ENCODE measurements at places on chromosomes 6 and 20. TPM values are rescaled to one million over a fixed set of nuclear protein-coding genes. Genes with fewer than 3 reads are reported as not detected.

GRCh38 chr6:81962198-81962597 is 209.7 kb upstream of the TENT5A start:
- no peak for DNase-seq
- H3K36me3 ChIP-seq, result no peaks in the 10 kb centered on the region
- no peak overlapping the region for H3K27ac ChIP-seq
- no peaks in the 10 kb centered on the region for H3K27me3 ChIP-seq
- no peaks in the 10 kb centered on the region for H3K4me1 ChIP-seq

DNA sequence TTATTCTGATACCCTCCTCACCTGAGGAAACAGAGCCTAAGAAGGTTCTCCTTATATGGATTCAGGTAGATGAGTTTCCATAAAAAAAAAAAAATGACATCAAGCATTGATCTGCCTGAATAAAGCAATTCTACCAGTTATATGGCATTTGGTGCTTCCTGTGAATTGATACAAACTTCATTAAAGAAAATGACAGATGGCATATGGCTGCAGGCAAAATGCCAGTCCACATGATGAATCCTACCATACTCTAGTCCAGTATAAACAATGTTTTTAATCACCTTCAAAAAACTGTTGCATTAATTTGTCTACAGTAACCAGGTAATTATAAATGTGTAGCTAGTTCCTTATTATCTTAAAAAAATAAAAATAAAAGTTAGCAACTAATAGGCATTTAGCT is 559.2 kb upstream of the FLRT3 start:
- H3K36me3 ChIP-seq, result no peaks in the 10 kb centered on the region
- H3K4me1 ChIP-seq, result no peaks in the 10 kb centered on the region
- no peak for DNase-seq

Gene ADGRB3
- total RNA-seq, result 6.0 TPM

DNA sequence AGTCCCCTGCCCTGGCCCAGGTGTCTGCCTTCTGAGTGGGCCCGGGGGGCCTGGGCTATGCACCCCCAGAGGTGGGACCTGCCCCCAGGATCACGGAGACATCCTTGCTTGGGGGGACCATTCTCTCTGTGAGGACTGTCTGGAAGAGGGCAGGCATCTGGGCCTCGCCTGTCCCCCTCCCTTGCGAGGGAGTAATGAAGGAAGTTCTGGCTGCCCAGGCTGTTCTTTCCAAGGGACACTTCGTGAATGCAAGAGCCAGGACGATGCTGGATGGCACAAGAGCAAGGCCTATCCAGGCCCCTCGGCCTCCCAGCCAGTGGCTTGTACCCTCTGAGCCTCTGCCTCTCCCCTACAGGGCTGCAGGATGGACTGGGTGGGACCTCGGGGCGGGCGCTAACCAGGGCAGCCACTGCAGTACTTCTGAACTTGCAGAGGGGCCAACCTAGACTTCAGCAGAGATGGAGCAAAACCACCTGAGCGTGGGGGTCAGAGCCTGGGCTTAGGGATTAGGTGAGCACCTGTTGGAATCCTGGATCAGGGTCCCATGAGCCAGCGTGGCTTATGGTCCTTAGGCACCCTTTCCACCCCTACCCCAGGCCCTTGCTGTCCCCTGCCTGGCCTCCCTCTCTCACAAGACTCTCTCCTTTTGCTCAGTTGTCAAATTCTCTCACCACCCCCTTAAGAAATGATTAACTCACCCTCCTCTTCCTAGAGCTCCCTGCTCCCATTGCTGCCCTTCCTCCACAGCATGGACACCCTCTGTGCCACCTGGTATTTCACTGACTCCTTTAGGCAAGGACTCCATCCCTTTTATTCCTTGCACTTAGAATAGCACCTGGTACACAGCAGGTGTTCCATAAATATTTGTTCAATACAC is 53.2 kb downstream of the CTCFL start:
- no peaks in the 10 kb centered on the region for H3K36me3 ChIP-seq
- peaks cover 43% of the 10 kb centered on the region for H3K4me1 ChIP-seq
- no peak overlapping the region for H3K4me3 ChIP-seq
- no peak overlapping the region for H3K27ac ChIP-seq

Gene AVP
- not detected for total RNA-seq

Gene MDN1
- total RNA-seq, result 48.6 TPM

GRCh38 chr6:101597693-101598092 is 204.2 kb downstream of the GRIK2 start:
- peaks cover 11% of the 10 kb centered on the region for H3K4me1 ChIP-seq
- DNase-seq, result peak; percentile 66
- H3K4me3 ChIP-seq, result no peak overlapping the region
- H3K36me3 ChIP-seq, result no peaks in the 10 kb centered on the region

DNA sequence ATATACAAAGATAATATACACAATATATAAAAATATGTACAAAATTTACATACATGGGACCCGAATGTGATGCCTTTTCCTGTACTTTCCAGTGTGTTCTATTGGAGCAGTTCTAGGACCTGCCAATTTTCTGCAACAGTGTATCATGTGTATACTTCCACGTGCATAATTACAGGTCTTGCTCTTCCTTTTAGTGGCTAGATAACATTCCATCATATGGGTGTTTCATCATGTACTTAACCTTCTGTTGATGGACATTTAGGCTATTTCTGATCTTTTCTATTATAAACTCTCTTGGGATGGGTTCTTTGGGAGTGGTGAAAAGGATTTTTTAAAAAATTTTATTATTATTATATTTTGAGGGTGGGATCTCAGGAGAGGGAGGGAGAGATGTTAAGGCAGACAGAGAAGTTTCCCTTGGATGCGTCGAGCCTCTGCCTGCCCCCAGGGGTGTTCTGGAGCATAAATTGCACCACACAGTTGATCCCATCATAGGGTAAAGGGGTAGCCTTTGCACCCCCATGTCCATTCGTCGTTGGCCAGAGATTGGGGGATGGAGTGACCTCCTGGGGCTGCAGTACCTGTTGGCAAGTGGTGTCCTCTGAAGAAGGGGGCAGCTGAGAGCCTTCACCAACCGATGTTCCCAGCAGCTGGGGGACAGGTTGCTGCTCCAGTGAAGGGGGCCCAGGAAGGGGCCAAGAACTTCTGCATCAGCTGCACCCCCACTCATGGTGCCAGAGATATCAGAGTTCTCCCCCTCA is 110.3 kb downstream of the TOX2 start:
- no peaks in the 10 kb centered on the region for H3K36me3 ChIP-seq
- no peak overlapping the region for H3K27ac ChIP-seq
- no peaks in the 10 kb centered on the region for H3K27me3 ChIP-seq
- peaks cover 11% of the 10 kb centered on the region for H3K4me1 ChIP-seq
- no peak overlapping the region for H3K4me3 ChIP-seq

Gene KCNQ5
- not detected for total RNA-seq

GRCh38 chr20:46206025-46206424 is 87.9 kb downstream of the CD40 start:
- no peak overlapping the region for H3K27ac ChIP-seq
- peaks cover 28% of the 10 kb centered on the region for H3K27me3 ChIP-seq
- no peaks in the 10 kb centered on the region for H3K36me3 ChIP-seq
- H3K4me3 ChIP-seq, result no peak overlapping the region
- DNase-seq, result peak; percentile 25

Gene BTN1A1
- total RNA-seq, result not detected

Gene CDH26
- total RNA-seq, result 0.18 TPM

Gene GTSF1L
- total RNA-seq, result not detected

- no peak overlapping the region for H3K4me3 ChIP-seq
- DNase-seq, result no peak
- no peaks in the 10 kb centered on the region for H3K4me1 ChIP-seq
- H3K36me3 ChIP-seq, result no peaks in the 10 kb centered on the region
- no peak overlapping the region for H3K27ac ChIP-seq
These were observed 243.7 kb downstream of the MYLK4 start for GRCh38 chr6:2507016-2507415.

Gene NRSN1
- not detected for total RNA-seq

Gene WFDC10B
- total RNA-seq, result not detected
